ENCODE measurements at places on chromosomes 3 and 15.

DNA sequence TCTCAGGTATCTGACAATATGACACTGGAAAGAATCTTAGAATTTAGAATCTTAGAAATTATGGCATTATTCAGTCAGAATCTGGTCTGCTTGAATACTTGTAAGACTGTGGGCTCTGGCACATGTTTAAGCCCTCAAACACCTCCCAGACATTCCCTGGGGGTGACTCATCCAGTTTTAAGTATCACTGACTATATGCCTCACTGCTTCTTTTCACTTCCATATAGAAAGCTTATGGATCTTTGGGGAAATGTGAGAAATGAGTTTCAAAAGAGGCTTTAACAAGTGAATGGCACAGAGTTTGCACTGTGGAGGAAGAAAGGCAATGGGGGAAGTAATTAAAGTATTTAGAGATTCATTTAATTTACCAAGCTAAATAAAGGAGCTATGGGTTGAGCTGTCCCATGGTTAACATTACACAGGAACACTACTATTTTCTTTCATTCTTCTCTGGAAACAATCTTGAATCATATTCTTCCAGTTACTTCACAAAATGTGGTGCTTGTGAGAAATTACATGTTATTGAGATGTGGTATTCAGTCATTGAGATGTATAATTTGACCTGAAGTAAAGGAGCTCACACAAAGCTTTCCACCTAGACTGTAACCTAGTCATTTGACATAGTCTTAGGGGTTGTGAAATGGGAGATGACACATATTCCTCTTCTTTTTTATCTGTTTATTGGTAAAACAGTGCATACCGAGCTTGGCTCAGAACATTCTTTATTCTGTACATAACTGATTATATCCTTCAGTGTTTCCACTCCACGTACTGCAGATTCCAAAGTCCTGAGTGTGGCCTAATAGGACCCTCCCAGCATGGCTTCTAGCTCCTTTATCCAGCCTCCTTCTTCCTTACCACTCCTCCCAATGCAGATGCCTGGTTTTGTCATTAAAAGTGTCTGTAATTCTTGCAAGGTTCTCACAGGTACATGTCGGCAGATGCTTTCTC lies 544.6 kb upstream of the NECTIN3 start:
- DNase-seq: peak; percentile 65
- H3K4me1 ChIP-seq: peaks cover 24% of the 10 kb centered on the region
- H3K4me3 ChIP-seq: no peak overlapping the region
- H3K27ac ChIP-seq: peak overlapping the region; percentile 92

GRCh38 chr3:145900056-145900829 lies 260.7 kb downstream of the PLOD2 start:
- no peak overlapping the region for H3K4me3 ChIP-seq
- DNase-seq: no peak
- H3K36me3 ChIP-seq: no peaks in the 10 kb centered on the region

GRCh38 chr15:78182821-78183220 lies 33.7 kb downstream of the IDH3A start:
- H3K27me3 ChIP-seq: no peaks in the 10 kb centered on the region
- DNase-seq: peak; percentile 23
- H3K36me3 ChIP-seq: no peaks in the 10 kb centered on the region
- no peak overlapping the region for H3K4me3 ChIP-seq

GRCh38 chr3:71144525-71145253 lies 438.8 kb downstream of the FOXP1 start:
- peaks cover 2% of the 10 kb centered on the region for H3K4me1 ChIP-seq
- no peaks in the 10 kb centered on the region for H3K36me3 ChIP-seq
- no peak overlapping the region for H3K27ac ChIP-seq

DNA sequence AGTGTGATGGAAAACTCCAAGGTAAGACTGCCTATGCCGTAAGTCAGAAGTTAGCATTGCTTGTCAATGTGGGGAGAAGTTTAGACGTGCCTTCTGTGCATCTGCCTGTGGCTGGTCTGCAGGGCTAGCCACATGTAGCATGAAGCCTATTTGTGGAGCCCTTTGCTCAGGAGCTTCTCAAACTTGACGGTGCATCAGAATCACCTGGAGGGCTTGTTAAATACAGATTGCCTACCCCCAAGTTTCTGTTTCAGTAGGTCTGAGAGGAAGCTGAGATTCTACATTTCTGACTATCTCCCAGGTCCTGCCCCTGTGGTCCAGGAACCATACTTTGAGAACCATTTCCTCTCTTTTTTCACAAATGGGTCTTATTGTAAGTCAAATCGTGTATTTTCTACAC lies 292.1 kb upstream of the TPM1 start:
- H3K4me1 ChIP-seq: peaks cover 28% of the 10 kb centered on the region
- H3K27ac ChIP-seq: no peak overlapping the region
- H3K4me3 ChIP-seq: no peak overlapping the region
- H3K27me3 ChIP-seq: no peaks in the 10 kb centered on the region

- H3K27ac ChIP-seq: no peak overlapping the region
- no peak overlapping the region for H3K4me3 ChIP-seq
- H3K27me3 ChIP-seq: no peaks in the 10 kb centered on the region
Measured at GRCh38 chr3:63762934-63763550, 56.1 kb upstream of the C3orf49 start.

- no peaks in the 10 kb centered on the region for H3K27me3 ChIP-seq
- H3K4me1 ChIP-seq: no peaks in the 10 kb centered on the region
- no peak overlapping the region for H3K4me3 ChIP-seq
- DNase-seq: no peak
- H3K36me3 ChIP-seq: no peaks in the 10 kb centered on the region
- no peak overlapping the region for H3K27ac ChIP-seq
Measured at GRCh38 chr3:129520960-129521359, 7.5 kb upstream of the RHO start.

DNA sequence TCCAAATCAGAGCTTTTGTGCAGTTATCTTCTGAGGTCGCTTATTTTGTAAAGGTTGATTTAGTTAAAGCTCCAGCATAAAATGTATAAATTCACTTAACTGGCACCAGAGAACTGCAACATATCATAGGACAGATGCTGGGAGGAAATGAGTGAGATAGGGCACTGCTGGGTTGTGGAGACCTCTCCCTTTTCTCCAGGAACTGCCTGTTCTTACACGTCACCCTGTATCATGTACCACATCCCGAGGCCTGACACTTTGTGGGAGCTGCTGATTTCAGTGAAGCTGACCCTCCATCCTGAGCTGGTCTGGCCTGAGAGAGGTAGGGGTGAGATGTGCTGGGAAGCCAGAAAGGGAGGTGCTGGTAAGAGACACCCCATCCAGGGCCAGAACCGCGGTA lies 213.8 kb upstream of the FEZF2 start:
- H3K4me1 ChIP-seq: peaks cover 31% of the 10 kb centered on the region
- peak; percentile 62 for DNase-seq
- no peak overlapping the region for H3K4me3 ChIP-seq
- H3K27ac ChIP-seq: peak overlapping the region; percentile 91

- H3K27me3 ChIP-seq: no peaks in the 10 kb centered on the region
- H3K27ac ChIP-seq: no peak overlapping the region
- H3K36me3 ChIP-seq: peaks cover 3% of the 10 kb centered on the region
- H3K4me3 ChIP-seq: no peak overlapping the region
- no peak for DNase-seq
Measured at GRCh38 chr3:113436809-113437208, 4.5 kb downstream of the CFAP44 start.

- H3K4me3 ChIP-seq: no peak overlapping the region
- no peaks in the 10 kb centered on the region for H3K36me3 ChIP-seq
- no peak for DNase-seq
- H3K27ac ChIP-seq: no peak overlapping the region
- H3K4me1 ChIP-seq: no peaks in the 10 kb centered on the region
- H3K27me3 ChIP-seq: peaks cover 4% of the 10 kb centered on the region
Measured at GRCh38 chr3:27715863-27716262, 6.3 kb downstream of the EOMES start.

GRCh38 chr15:65307978-65308377 lies 3.5 kb downstream of the RNU5B-1 start:
- H3K36me3 ChIP-seq: no peaks in the 10 kb centered on the region
- no peak overlapping the region for H3K27ac ChIP-seq
- H3K27me3 ChIP-seq: no peaks in the 10 kb centered on the region
- no peak for DNase-seq
- H3K4me3 ChIP-seq: no peak overlapping the region

- no peaks in the 10 kb centered on the region for H3K4me1 ChIP-seq
- peaks cover 5% of the 10 kb centered on the region for H3K27me3 ChIP-seq
Measured at GRCh38 chr3:126567696-126568438, 9.1 kb upstream of the C3orf22 start.

GRCh38 chr3:51717446-51717845 lies 10.6 kb downstream of the GRM2 start:
- no peak overlapping the region for H3K27ac ChIP-seq
- H3K27me3 ChIP-seq: no peaks in the 10 kb centered on the region
- no peak for DNase-seq
- no peak overlapping the region for H3K4me3 ChIP-seq
- H3K4me1 ChIP-seq: no peaks in the 10 kb centered on the region
- H3K36me3 ChIP-seq: no peaks in the 10 kb centered on the region

DNA sequence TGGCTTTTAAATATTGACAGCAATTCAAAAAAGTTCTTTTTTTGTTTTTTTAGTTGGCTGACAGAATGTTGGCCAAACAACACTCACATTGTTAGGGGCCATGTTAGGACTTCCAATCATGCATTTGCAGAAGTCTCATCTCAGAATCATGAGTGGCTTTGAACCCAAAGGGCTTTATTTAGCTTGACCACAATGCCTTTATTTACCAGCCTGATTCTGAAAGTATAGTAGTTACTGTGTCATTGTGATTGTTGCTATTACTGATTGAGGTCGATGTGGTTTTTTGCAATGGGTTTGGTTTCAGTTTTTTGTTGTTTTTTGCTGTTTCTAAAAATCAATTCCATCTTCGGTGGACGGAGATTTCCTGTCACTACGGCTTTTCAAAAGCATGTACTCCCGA lies 7.2 kb downstream of the GLDN start:
- no peak overlapping the region for H3K4me3 ChIP-seq
- DNase-seq: no peak
- no peaks in the 10 kb centered on the region for H3K4me1 ChIP-seq
- H3K27ac ChIP-seq: no peak overlapping the region

GRCh38 chr3:125219261-125219701 lies 6.7 kb upstream of the SLC12A8 start:
- DNase-seq: no peak
- H3K4me3 ChIP-seq: no peak overlapping the region
- H3K27me3 ChIP-seq: no peaks in the 10 kb centered on the region
- no peaks in the 10 kb centered on the region for H3K4me1 ChIP-seq
- H3K27ac ChIP-seq: no peak overlapping the region

DNA sequence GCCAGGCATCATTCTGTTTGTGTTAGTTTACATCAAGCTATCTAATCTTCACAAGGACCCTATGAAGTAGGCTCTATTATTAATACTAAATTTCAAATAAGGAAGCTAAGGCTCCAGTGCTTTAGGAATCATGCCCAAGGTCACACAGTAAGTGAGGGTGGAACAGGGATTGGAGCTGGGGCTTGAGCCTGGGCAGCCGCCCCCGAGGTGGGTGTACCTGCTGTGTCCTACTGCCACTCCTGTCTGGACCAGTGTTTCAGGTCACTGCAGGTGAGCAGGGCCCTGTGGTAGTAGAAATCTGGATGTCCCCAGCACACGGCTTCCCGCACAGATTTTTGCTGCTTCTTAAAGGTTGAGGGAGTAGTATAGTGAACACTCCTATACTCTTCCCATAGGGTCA lies 6.5 kb downstream of the KLF13 start:
- H3K27me3 ChIP-seq: no peaks in the 10 kb centered on the region
- peaks cover 5% of the 10 kb centered on the region for H3K4me1 ChIP-seq
- H3K36me3 ChIP-seq: 0 out of 2 replicates have a peak, but pooled peaks cover 11% of the 10 kb centered on the region
- no peak overlapping the region for H3K4me3 ChIP-seq
- no peak for DNase-seq

DNA sequence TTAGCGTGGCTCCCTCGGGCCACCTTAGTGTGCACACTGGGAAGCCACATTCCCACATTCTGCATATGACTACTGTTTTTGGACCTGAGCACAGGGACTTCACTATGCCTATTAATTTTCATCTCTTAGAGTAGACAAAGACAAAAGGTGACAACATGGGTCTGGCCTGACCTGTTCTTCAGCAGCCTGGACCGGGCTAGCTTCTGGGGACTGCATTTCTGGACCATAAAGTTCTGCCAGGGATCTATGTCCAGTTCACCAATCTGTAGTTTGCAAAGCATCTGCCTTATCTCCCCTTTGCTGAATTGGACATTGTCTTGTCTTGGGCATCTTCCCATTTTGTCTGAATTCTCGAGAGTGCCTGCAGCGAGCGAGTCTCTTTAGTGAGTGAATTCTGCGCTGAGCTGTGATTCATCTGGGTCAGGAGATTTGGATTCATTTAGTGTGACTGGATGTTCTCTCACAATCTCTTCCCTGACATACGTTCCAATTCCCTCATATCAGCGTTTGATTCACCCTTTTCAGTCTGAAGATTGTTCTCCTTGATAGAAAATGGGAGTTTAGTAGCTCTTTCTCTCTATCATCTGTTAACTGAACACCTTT lies 112.2 kb upstream of the PLXNA1 start:
- no peak for DNase-seq
- no peaks in the 10 kb centered on the region for H3K36me3 ChIP-seq
- H3K27ac ChIP-seq: no peak overlapping the region
- no peaks in the 10 kb centered on the region for H3K27me3 ChIP-seq
- no peaks in the 10 kb centered on the region for H3K4me1 ChIP-seq
- no peak overlapping the region for H3K4me3 ChIP-seq

- H3K27ac ChIP-seq: no peak overlapping the region
- H3K36me3 ChIP-seq: no peaks in the 10 kb centered on the region
- DNase-seq: no peak
Measured at GRCh38 chr15:98546329-98546728, 102.0 kb upstream of the IGF1R start.

- H3K36me3 ChIP-seq: no peaks in the 10 kb centered on the region
- H3K4me1 ChIP-seq: no peaks in the 10 kb centered on the region
- peaks cover 11% of the 10 kb centered on the region for H3K27me3 ChIP-seq
- no peak overlapping the region for H3K4me3 ChIP-seq
- no peak overlapping the region for H3K27ac ChIP-seq
- DNase-seq: no peak
Measured at GRCh38 chr15:54364961-54365360, 386.7 kb downstream of the UNC13C start.

GRCh38 chr3:162489853-162490252 lies 993.2 kb downstream of the OTOL1 start:
- DNase-seq: no peak
- no peak overlapping the region for H3K27ac ChIP-seq
- peaks cover 14% of the 10 kb centered on the region for H3K4me1 ChIP-seq
- H3K27me3 ChIP-seq: no peaks in the 10 kb centered on the region
- no peaks in the 10 kb centered on the region for H3K36me3 ChIP-seq

GRCh38 chr15:38748710-38749109 lies 184.1 kb upstream of the RASGRP1 start:
- DNase-seq: no peak
- no peak overlapping the region for H3K4me3 ChIP-seq
- no peak overlapping the region for H3K27ac ChIP-seq
- no peaks in the 10 kb centered on the region for H3K4me1 ChIP-seq
- no peaks in the 10 kb centered on the region for H3K27me3 ChIP-seq
- no peaks in the 10 kb centered on the region for H3K36me3 ChIP-seq
